ENCODE measurements at places on chromosomes 13 and 19.

- no peak for DNase-seq
Measured at GRCh38 chr13:111865046-111865445, 201.9 kb upstream of the SOX1 start.

DNA sequence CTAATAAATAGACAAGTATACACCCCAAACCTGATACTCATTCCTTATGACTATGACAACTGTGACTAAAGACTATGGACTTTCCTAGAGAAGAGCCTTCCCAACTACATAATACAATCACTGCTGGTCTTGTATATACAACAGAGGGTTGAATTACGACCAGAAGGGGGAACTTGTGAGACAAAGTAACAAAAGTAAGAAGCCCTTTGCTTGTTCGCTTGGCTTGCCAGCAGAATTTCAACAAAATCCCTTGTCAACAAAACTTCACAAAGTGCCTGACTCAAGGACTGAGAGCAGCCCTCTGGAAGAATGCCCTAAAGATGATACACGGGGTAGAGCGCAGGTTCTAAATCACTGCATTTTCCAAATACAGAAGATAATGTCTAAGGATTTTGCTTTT lies 99.4 kb downstream of the WASF3 start:
- no peak for DNase-seq

DNA sequence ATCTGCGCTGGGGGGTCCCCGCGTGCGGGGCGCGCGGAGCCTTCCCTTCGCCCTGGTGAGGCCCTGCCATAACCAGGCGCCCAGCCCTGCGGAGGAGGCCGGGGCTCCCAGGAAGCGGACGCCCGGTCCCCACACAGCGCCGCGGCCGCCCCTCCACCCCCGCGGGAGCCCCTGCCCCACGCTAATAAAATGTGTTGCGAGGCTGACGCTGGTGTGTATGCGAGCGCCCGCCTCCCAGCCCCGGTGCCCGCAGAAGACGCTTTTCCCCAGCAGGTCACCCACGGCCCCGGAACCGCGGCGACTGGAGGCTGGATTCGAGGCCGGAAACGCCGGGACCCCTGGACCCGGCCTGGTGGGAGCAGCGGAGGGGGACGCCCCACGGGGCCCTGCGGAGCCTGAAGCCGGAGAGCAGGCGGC lies 12.1 kb upstream of the CDC34 start:
- no peak for DNase-seq

- no peak for DNase-seq
Measured at GRCh38 chr13:58579468-58579867, 947.9 kb downstream of the PCDH17 start.

GRCh38 chr19:5580161-5580571 lies 12.4 kb upstream of the TINCR start:
- DNase-seq: no peak

DNA sequence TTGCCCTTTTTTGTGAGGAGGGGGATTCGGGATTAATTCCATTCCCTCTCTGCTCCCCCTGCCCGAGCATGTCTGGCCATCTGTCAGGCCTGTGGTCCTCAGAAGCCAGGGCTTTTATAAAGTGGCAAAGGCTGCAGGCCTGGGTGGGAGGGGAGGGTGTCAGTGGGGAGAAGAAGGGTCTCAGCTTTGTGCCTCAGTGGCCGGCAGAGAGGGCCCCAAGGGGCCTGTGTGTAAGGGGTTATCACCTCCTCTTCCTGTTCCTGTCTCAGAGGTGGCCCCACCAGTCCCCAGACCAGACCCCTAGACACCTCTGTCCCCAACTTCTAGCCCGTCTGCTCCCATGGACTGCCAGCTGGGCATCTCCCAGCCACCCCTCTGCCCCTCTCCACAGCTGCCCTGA lies 3.4 kb upstream of the NUMBL start:
- no peak for DNase-seq

- no peak for DNase-seq
Measured at GRCh38 chr19:5561559-5561958, 6.2 kb downstream of the TINCR start.

DNA sequence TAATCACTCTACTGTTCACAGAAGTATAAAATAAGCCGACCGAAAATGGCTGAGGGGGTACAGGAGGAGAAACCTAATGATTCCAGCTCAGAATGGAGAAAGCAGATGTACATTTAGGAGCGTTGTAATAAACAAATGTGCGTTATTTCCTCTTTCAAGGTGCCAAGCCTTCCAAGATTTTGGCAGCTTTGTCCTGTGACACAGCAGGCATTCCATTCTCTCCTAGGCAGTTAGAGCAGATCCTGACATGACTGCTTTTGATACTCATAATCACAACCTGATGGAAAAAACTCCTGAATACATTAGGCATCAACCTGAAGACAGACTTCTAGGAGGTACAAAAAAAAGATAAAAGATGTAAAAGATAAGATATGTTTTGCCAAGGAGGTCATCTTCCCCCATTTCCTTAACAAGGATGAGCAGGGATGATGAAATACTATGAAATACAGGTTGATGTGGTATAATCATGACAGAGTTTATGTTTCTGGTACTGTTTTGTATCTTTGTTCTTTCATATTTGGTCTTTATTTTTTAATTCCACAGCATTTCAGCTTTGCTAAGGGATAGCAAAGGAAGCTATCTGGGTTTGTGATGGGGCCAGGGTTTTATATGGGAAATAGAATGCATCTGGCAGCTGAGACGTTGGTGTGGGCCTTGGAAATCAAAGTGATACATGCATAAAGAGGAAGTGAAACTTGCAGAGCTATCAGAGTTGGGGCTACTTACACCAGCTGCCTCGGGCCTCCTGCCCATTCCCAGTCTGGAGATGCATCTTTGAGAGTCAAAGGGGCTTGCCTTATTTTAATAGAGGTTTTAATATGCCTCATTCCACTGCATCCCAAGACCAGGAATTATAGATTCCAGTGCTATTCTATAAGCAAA lies 222.5 kb downstream of the OXGR1 start:
- DNase-seq: no peak

GRCh38 chr19:54551950-54552912 lies 21.4 kb upstream of the LILRA2 start:
- no peak for DNase-seq

GRCh38 chr13:61685682-61686012 lies 270.0 kb upstream of the PCDH20 start:
- no peak for DNase-seq

DNA sequence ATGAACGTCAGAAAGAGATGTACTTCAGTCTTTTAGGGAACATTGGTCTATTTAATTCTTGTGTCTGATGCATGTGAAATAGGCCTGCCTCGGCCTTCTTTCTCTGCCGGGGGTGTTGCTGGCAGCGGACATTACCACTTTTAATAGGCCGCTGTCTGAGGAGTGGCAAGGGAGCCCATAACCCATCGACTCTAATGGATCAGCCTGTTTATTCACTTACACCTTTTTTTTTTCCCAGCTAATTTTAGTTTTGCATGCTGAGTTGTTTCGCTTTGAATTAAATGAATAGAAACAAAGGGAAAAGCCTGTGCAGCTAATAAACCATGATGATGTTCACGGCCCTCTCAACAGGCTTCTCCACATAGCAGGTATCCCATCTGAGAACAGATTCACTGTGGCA lies 78.4 kb downstream of the KCTD15 start:
- DNase-seq: no peak

DNA sequence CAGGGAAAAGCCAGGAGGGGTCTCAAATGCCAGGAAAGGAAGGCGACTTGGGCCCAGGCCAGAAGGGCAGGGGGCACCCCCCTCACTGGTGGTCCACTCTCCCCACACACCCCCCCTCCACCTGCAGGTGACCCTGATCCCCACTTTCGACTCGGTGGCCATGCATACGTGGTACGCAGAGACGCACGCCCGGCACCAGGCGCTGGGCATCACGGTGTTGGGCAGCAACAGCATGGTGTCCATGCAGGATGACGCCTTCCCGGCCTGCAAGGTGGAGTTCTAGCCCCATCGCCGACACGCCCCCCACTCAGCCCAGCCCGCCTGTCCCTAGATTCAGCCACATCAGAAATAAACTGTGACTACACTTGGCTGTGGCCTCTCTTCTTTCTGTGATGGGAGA lies 14.9 kb downstream of the MAP1S start:
- DNase-seq: no peak

GRCh38 chr19:1177322-1178114 lies 3.5 kb upstream of the SBNO2 start:
- DNase-seq: no peak

DNA sequence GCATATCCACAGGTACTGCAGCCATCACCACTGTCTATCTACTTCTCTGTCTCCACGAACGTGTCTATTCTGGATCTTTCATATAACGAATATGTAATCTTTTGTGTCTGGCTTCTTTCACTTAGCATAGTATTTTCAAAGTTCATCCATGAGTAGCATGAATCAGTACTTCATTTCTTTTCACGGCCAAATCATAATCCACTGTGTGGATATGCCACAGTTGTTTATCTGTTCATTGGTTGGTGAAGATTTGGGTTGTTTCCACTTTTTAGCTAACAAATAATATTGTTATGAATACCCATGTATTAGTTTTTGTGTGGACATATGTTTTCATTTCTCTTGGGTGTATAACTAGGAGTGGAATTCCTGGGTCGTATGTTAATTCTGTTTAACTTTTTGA lies 14.4 kb downstream of the RGCC start:
- DNase-seq: no peak

- DNase-seq: peak; percentile 47
Measured at GRCh38 chr19:55418185-55418584, 10.6 kb upstream of the UBE2S start.

DNA sequence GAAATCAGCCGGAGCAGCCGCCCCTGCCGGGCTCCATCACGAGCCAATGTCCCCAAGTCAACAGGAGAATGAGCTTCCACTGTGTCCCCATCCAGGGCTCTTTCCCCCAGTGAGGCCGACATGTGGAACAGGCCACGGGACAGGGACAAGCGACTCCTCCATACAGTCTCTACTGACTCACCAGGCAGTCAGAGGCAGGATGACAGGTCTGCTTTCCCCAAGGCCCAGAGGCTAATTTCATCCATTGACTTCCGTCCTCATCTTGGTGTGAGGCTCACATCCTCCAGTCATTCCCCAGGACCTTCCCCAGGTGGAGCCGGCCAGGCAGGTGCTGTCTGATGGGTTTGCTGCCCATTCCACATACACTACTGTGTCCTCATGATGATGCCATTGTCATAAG lies 3.5 kb downstream of the CEACAM6 start:
- no peak for DNase-seq

- DNase-seq: no peak
Measured at GRCh38 chr19:34853369-34853768, 73.3 kb upstream of the ZNF30 start.

GRCh38 chr19:11050323-11051114 lies 38.7 kb upstream of the LDLR start:
- no peak for DNase-seq

GRCh38 chr19:29410601-29411000 lies 115.2 kb upstream of the VSTM2B start:
- DNase-seq: no peak

DNA sequence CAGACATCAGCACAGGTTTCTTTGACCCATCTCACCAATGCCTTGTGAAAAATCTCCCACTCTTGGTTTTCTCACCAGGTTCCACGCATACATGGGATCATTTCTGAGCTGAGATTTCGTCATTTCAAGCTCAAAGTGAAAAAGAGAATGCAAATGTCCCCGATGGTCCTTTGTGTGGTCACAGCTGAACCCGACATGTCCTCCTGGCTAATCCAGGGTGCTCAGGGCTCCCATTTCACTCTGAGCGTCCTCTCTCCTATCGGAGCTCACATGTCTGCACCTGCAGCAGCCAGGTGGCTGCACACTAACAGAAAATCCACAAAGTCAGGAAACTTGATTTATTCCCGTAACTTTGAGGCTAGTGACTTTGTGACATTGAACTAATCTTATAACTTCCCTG lies 9.3 kb upstream of the CEACAM3 start:
- no peak for DNase-seq

GRCh38 chr19:42521346-42522030 lies 6.8 kb downstream of the CEACAM1 start:
- no peak for DNase-seq

DNA sequence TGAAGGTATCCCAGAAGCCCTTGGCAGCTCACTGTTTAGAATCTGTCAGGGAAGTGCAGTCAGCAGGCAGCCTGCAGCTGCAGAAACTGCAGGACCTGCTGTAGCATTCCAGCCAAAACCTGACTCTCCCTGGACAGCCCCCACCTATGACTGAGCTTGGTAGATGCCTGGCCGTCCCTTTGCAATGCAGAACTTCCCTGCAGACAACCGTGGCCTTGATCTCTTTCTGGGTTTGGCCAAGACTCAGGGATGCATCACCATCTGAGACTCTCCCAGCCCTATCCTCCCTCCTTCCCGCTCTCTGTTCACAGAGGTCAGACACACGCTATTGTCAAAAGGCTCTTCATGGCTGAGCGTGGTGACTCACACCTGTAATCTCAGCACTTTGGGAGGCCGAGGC lies 99.4 kb downstream of the ZNF557 start:
- no peak for DNase-seq

DNA sequence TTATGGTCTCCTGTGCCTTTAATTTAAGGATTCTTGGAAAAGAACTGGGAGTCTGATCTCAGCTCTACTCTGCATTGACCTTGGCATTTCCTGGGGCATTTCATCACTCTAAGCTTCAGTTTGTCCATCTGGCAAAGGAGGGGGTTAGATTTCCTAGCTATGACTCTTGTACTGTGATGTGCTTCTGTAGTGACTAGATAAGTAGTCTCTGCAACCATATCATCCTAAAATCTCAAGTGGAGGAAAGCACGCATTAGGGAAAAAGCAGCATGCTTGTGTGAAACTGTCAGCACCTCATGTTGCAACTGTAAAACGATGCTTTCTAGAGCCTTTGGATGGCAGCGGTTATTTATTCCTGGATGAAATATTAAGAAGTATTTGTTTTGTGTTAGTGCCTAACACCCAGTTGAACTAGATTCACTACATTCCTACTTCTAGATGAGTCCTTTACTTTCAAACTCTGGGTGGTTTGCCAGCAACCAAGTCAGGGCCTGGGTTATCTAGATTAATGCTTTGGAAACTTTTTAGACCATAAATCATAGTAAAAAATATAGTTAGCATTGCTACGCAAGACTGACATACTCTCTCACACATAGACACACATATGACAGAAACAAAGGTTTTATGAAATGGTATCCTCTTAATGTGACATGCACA lies 6.8 kb downstream of the WDFY2 start:
- no peak for DNase-seq
